ENCODE measurements at places on chromosomes 13 and 19.

DNA sequence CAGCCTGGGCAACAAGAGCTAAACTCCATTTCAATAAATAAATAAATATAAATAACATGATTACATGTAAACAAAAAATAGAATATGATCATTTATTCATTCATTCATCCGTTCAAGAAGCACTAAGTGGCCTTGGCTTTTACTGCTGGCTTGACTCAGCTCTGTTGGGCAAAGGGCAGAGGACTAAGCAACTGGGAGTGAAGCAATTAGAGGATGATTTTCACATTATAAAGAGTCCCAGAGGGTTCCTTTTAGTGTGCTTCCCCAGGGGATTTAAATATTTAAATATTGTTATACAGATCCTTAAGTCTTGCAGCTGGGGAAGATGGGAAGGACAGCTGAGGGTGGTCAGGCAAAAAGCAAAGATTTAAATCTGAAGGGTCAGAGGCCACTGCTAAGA, 34.9 kb upstream of the FLT1 start:
- no peak for DNase-seq

- DNase-seq, result peak; percentile 53
Observed at GRCh38 chr19:38033658-38034491, 126.9 kb downstream of the SIPA1L3 start.

- DNase-seq, result no peak
Observed at GRCh38 chr19:7417671-7418324, 69.1 kb downstream of the ARHGEF18 start.

- DNase-seq, result no peak
Observed at GRCh38 chr13:96617528-96617927, 376.7 kb downstream of the OXGR1 start.

GRCh38 chr19:35211545-35212230, 16.9 kb downstream of the FAM187B start:
- no peak for DNase-seq

DNA sequence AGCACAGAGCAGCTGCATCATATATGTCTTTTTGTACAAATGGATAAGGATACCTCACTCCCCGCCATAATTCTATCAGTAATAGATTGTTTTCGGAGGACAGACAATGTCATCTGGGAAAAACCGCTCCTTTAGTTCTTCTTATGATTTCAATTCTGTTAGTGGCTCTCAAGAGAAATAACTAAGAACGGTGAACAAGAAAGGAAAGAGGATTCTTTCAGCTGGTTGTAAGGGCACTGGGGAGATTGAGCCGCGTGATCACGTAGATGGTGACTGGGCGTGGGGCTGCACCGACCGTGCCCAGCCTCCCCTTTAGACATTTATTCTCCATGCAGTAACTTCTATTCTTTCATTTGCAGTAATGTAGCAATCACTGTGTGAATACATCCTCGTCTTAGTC, 99.4 kb upstream of the PEG3 start:
- DNase-seq, result no peak

GRCh38 chr19:18896421-18896841, 473 bp upstream of the CERS1 start:
- DNase-seq, result peak; percentile 25

GRCh38 chr19:54481326-54481930, 8.3 kb upstream of the CDC42EP5 start:
- DNase-seq, result peak; percentile 76

DNA sequence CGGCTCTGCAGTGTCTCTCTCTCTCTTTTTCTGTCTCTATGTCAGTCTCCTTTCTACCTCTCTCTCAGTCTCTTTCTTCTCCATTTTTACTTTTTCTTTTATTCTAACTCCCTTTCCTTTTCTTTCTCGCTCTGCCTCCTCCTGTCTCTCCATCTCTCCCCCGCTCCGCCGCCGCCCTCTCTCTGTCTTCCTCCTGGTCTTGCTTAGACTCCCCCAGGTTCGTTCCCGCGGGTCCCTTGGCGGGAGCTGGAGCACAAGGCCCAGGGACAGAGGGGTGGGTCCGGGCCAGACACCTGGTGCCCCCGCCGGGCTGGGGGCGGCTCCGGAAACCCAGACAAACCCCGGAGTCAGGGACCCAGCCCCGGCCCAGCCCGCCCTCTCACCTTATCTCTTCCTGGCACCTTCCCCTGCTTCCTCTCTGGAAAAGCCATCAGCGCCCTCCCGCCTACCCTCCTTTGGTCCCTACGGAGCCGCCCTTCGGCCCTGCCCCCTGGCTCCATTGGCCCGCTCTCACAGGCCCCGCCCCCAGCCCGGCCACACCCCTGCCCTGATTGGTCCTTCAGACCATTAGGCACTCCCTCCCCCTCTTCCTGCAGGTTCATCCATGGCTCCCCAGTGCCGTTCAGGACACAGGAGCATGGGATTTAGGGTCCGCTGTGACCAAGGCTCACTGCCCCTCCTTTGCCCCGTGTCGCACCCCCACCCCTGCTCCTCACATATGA, 15.4 kb upstream of the NOP53 start:
- peak; percentile 95 for DNase-seq

GRCh38 chr19:34135054-34135800, 37.1 kb upstream of the LSM14A start:
- no peak for DNase-seq

DNA sequence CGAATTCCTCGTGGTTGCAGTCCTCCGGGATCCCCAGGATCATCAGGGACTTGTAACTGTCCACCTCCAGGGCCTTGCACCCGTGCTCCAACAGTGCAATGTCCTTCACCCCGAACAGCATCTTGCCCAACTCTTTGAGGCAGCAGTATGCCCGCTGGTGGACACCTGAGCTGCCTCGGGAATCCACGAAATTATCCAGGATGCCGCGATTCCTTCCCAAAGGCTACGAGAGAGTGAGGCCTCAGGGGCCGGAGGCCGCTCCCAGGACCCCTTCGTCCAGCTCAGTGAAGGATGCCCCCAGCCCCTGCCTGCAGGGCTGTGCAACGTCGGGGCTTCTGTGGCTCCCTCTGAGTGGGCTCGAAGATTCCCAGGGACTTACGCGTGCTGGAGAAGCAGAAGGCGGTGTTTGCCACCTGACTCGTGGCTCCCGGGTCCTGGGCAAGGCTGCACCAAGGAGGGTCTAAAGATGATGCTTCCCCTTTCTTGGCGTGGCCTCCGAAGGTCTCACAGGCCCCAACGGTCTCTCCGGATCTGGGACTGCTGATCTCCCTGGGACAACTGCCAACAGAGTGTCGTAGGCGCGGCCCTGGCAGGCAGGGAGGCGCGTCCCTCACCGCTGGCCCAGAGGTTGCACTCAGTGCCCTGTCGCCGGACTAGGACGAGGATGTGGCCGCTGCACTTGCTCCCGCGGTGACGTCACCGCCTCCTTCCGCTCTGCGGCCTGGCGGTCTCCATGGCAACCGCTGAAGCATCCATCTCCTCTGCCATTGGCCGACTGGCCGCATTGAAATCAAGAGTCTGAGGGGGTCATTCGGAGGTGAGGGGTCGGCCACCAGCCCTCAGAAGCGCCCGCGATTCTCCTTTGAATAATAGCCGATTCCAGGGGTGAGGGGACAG, at the start of gene PNMA8C:
Gene PNMA8C, minus strand, starts transcription at position 698 of the 897 bp plus-strand sequence. Its CDS starts 577 bp downstream, at position 121.
- peak; percentile 93 for DNase-seq

DNA sequence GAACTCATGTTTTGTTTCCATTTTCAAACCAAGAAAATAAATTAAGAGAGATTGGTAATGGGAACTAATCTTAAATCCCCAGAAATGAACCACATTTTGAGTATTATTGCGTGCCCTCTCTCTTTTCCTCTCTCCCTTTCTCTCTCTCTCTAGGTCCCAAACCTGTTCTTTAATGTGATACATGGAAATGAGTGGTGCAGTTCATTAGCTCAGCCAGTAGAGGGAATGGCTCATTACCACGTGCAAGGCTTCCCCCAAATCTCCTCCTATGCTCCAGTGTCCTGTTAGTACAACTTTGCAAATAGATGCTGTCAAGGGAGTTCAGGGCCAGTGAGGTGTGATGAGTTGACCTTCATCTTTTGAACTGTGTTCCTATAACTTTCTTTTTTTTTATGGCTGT, 178.4 kb downstream of the FGF9 start:
- DNase-seq, result no peak

DNA sequence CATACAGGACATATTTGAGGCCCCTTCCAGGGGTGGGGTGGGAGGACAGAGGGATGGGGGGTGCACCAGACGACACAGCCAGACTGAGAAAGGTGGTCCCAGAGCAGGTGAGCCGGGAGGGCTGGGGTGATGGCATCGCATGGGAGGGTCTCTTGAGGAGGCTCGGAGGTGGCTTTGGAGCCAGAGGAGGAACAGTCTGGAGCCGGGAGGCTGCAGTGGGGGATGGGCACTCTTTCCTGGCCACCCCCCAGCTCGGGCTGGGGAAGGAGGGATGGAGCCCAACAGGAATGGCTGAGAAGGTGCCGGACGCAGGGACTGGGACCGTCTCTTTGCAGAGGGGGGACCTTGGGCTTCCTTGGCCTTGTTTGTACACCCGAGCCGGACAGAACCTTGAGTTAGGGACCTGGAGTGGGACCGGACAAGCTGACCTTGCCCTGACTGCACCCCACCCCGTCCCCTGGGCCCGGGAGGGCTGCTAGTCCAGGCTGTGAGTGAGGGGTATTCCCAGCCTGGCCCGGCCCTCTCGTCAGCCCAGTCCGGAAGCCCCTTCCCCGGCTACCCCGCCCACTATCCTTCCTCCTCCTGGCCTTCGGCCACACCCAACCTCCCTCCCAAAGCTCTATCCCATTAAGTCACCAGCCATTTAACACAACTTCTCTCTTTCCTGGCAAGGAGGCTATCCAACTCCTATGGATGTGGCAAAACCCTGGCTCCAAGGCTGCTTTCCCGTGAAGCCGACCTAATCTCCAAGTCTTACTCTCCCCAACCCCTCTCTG, 816 bp upstream of the TBXA2R start:
- DNase-seq, result peak; percentile 61

DNA sequence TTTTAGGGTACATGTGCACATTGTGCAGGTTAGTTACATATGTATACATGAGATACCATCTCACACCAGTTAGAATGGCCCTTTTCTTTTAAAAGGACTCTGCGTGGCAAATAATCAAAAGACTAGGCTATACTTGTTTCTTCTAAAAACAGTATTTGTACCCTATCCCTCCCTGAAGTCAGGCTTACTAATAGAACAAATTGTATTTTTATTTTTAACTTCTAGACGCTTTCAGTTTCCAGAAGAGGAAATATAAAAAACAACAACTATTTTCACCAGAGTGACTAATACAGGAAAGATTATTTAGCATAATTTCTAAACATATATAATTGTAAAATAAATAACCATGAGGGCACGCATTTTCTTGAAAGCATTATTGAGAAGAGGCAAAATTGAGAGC, 83.6 kb downstream of the ITGBL1 start:
- DNase-seq, result no peak

- no peak for DNase-seq
Observed at GRCh38 chr19:15874821-15875474, 22.9 kb downstream of the CYP4F2 start.

GRCh38 chr13:73731564-73731963, 402.6 kb downstream of the KLF12 start:
- DNase-seq, result no peak

DNA sequence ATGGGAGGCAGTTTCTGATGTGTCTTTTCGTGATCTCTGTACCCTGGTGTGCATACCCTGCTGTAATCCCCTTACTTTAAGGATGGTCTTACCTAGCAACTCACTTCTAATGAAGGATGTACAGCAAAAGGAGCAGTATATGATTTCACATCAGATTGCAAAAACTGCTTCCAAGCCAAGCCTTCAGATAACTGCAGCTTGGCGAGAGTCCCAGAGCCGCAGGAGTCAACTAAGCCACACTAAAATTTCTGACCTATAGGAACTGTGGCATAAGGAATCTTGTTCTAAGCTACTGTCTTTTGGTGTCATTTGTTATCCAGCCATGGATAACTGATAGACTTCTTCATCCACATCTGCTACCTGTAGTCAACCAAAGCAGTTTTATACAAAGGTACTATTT, 496.7 kb downstream of the GPC6 start:
- DNase-seq, result no peak

DNA sequence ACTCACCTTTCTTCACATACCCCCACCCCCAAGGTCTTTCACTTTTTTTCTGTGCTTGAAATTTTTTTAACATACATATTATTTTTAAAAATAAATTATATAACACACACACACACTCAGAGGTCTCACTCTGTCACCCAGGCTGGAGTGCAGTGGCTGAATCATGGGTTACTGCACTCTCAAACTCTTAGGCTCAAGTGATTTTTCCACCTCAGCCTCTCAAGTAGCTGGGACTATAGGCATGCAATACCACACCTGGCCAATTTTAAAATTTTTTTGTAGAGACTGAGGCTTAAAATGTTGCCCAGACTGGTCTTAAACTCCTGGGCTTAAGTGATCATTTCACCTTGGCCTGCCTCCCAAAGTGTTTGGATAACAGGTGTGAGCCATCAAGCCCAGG, 32.9 kb upstream of the ZNF429 start:
- DNase-seq, result no peak

DNA sequence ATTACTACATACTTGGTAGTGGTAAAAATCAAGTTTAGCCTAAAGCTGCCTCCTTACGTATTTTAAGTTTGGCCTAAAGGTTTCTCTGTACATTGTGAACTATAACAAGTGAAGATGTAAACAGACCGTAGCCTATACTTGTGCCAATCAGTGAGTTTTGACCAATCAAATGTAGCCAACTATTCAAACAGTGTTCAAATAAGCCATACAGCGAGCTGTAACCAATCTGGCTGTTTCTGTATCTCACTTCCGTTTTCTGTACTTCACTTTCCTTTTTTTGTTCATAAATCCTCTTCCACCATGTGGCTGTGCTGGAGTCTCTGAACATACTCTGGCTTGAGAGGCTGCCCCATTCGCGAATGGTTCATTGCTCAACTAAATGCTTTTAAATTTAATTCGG, 2504.6 kb downstream of the PCDH9 start:
- no peak for DNase-seq

- DNase-seq, result no peak
Observed at GRCh38 chr19:16160943-16161560, 12.3 kb downstream of the CIB3 start.

- DNase-seq, result no peak
Observed at GRCh38 chr13:102930566-102930965, 84.7 kb downstream of the ERCC5 start.

- DNase-seq, result no peak
Observed at GRCh38 chr19:55115446-55116065, 1.9 kb downstream of the PPP1R12C start.

DNA sequence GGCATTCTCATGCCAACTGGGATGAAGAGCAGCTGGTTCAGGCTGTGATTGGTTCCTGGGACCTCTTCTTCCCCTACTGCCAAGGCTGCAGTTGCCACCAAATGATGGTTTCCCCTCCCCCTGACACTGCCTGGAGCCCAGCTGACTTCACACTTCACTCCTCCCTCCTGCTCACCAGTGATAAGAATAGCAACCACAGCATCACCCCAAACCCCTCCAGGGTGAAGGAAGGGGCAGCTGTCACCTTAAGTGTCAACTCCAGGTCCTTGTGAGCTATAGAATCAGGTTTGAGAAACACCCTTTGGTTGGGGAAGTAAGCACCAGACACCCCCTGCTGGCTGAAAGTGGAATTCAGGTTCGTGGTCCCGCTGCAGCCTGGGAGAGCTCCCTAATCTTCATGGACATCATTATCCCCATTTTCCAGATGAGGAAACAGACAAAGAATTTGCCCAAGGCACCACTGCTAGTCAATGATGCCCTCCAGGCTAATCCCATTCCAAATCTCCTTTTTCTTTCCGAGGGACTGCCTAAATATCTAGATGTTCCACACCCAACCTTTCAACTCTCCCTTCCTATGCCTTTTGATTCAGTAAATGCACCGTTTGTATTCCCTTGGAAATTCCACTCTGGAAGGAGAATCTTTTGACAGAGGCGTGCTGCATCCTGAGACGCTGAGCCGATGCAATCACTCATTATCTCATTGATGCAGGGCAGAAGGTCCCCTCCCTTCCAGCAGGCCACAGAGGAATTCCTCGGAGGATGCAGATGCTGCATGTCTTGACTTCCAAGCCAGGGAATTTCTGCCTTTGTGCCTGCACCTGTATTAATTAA, 50.6 kb upstream of the UQCRFS1 start:
- DNase-seq, result peak; percentile 78

Data from WTC11 (cell line).